ENCODE measurements at places on chromosomes 16 and 17. TPM values are rescaled to one million over a fixed set of nuclear protein-coding genes. Genes with fewer than 3 reads are reported as not detected.

DNA sequence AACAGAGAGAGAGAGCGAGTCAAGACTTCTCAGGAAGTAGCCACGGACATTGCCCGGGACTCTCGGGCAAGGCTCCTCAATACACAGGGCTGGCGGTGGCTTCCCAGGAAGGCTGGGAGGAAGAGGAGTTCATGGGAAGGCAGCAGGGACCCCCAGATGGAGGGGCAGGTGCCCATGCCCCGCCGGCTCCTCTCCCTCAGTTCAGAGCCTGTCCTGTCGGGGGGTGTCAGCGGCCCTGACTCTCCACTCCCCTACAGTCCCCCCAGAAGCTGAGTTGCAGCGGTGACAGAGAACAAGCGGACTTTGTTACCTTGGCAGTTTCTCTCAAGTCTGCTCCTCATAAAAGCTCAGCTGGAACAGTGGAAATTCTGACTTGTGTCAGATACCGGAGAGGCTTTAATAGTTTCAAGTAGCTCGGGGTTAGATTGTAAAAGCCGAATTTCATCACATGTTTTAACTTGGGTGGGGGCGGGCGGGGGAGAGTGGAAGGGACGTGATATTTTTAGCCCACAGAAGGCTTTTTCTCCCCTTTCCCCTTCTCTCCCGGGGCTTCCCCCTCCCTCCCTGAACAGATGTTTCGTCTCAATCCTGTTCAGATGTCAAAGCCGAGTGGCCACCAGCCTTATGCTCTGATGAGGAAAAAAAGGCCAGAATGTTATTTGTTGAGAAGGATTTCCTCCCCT, 65.2 kb downstream of the NKD1 start:
- H3K4me1 ChIP-seq, result no peaks in the 10 kb centered on the region
- no peak overlapping the region for H3K4me3 ChIP-seq
- no peak overlapping the region for H3K27ac ChIP-seq
- no peaks in the 10 kb centered on the region for H3K27me3 ChIP-seq
- H3K36me3 ChIP-seq, result no peaks in the 10 kb centered on the region
- no peak for DNase-seq

DNA sequence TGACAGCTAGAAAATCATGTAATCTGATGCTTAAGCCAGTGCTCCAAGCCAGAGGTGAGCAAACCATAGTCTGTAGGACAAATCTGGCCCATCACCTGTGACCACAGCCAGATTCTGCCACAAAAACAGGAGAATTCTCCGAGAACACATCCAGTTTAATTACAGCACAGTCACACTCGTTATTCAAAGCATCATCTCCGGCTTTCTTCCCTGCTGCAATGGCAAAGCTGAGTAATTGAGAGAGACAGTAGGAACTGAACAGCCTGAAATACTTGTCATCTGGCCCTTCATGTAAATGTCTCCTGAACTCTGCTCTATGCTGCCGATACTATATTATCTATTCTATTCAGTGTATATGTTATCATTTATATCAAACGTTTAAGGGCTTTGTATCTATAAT, 121.4 kb upstream of the FOXF1 start:
- DNase-seq, result no peak
- H3K27me3 ChIP-seq, result no peaks in the 10 kb centered on the region
- no peak overlapping the region for H3K4me3 ChIP-seq
- H3K36me3 ChIP-seq, result no peaks in the 10 kb centered on the region
- no peak overlapping the region for H3K27ac ChIP-seq

DNA sequence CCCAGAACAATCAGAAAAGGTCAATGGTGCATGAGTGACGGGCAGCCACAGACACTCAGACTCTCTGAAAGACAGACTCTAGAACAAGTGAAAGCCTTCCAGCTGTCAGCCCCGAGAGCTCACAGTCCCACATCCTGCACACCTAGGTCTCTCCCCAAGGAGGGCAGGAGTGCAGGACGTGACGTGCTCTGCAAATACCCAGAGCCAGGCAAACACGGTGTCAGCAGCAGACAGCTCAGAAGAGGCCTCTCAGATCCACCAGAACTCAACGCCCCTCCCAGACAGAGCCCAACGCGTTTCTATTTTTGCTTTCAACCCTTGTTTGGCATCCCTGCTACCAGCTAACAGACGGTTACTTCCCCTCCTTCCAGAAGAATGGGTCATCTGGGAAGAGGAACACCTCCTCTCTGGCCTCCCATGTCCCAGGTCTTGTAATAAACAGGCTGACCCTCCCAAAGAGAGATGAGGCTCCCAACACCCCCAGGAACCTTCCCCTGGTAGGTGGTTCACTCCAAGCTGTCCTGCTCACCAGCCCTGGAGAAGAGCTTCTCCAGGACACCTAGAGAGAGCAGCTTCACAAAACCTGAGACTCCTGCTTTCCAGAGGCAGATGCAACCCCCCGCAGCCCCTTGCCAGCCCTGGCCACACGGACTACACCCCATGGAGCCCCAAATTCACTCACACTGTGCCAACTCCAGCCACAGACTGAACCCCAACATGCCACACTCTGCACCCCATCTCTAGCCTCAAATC, 7.6 kb downstream of the PITPNM3 start:
- no peak overlapping the region for H3K4me3 ChIP-seq
- no peak overlapping the region for H3K27ac ChIP-seq
- no peaks in the 10 kb centered on the region for H3K36me3 ChIP-seq
- no peak for DNase-seq
- no peaks in the 10 kb centered on the region for H3K4me1 ChIP-seq
- no peaks in the 10 kb centered on the region for H3K27me3 ChIP-seq

- no peak overlapping the region for H3K4me3 ChIP-seq
- no peak for DNase-seq
- no peak overlapping the region for H3K27ac ChIP-seq
- H3K36me3 ChIP-seq, result no peaks in the 10 kb centered on the region
Observed at GRCh38 chr16:57540906-57541753, 1.3 kb upstream of the ADGRG5 start.

- H3K4me1 ChIP-seq, result no peaks in the 10 kb centered on the region
- DNase-seq, result no peak
- H3K4me3 ChIP-seq, result no peak overlapping the region
- no peaks in the 10 kb centered on the region for H3K36me3 ChIP-seq
- H3K27ac ChIP-seq, result no peak overlapping the region
- peaks cover 42% of the 10 kb centered on the region for H3K27me3 ChIP-seq
Observed at GRCh38 chr17:77728871-77729270, 229.6 kb upstream of the TNRC6C start.

GRCh38 chr16:86625029-86625428, 46.7 kb downstream of the FOXL1 start:
- DNase-seq, result no peak
- no peaks in the 10 kb centered on the region for H3K4me1 ChIP-seq
- H3K4me3 ChIP-seq, result no peak overlapping the region
- no peak overlapping the region for H3K27ac ChIP-seq

The NPIPA7 gene
- total RNA-seq, result 11.5 TPM
